ENCODE measurements at places on chromosomes 2 and 18.

- DNase-seq: no peak
Measured at GRCh38 chr2:68653538-68653982, 10.2 kb downstream of the PROKR1 start.

DNA sequence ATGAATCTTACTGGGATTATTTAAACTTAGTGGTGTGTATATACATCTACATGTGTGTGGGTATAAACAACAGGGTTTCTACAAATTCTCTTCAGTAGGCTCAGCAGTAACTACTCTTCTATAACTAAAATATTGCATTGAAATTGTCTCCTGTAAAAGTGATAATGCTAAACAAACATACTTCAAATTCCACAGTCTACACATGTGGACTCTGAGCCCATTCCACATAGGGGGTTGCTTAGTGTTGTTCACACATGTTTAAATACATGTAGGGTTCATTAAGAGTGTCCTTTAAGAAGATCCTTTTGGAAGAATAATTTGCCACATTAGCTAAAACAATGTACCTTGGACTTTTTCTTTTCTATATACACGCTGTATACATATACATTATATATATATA lies 152.8 kb upstream of the VRK2 start:
- no peak for DNase-seq

- no peak for DNase-seq
Measured at GRCh38 chr2:37378411-37378810, 34.0 kb downstream of the QPCT start.

DNA sequence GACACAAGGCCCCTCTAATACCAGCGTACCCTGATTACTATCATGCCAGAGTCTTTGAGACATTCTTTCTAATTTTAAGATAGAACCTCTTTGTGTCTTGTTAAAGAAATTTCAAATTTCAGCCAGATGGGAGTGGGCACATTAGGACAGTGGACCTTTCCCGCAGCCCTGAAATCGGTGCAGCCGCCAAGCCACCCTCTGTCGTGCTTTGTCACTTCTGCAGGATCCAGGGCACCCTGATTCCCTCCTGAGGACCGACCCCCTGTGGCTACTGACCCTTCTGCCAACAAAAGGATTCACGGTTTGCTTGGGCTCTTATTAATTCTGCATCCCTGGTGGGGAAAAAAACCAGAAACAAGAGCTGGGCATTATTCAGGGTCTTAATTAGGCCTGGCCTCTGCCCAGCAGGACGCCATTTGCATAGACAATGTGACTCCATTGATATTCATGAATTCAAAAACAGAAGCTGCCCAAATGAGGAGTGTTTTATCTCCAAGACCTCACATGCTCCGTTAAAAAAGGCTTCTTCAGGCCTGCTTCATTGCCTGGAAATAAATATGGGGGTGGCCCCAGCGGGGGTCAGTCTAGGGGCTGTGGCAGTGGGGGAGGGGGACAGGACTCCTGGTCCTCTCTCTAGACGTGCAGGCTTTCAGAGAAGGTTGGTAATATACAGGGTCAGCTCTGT lies 116.9 kb downstream of the ALPK2 start:
- DNase-seq: no peak

GRCh38 chr2:163604941-163605555 lies 130.8 kb downstream of the FIGN start:
- DNase-seq: no peak

GRCh38 chr2:86297382-86298147 lies 39.9 kb downstream of the REEP1 start:
- DNase-seq: no peak

DNA sequence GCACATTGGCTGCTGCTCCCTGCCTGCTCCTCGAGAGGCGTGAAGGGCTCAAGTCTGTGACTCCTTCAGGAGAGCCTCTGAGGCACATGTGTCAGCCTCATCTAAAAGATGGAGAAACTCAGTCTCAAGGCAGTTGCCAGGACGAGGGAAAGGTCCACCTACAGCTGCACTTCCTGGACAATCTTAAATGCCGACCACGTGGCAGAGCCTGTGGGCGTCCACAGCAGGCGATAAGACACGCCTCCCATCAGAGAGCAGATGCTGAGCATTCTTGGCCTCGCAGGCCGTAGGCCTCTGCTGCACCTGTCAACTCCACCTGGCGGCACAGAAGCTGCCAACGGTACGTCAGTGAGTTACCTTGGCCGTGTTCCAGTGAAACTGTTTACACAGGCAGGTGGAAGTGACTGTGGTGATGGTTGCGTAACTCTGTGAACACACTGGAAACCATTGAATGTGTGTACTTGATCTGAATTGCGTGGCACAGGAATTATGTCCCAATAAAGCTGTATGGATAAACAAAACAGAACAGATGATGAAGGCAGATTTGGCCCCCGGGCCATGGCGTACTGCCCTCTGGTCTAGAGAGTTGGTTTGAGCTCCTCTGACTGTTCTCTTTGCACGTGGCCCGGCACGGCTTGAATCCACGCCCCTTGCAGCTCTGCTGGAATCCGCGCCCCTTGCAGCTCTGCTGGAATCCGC lies 114.5 kb downstream of the RNF144A start:
- no peak for DNase-seq

DNA sequence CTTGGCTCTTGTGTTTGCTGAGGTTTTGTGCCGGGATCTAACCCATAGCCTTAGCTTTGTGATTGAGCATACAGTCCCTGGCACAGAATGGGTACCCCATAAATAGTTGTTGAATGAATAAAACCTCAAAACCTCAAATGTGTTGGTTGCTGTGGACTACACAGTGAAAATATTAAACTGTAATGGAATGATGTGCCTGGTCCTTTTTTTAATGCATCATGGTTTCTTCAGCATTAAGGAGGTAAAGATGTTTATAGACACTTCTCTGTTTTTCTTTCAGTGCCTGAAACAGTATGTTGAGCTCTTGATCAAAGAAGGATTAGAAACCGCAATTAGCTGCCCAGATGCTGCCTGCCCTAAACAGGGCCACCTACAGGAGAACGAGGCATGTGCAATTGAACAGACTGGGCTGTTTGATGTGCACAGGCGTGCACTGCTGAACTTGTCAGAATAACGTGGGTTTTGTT lies 97.0 kb downstream of the RNF144A start:
- no peak for DNase-seq

GRCh38 chr18:50663626-50664441 lies 103.9 kb downstream of the MAPK4 start:
- DNase-seq: no peak

DNA sequence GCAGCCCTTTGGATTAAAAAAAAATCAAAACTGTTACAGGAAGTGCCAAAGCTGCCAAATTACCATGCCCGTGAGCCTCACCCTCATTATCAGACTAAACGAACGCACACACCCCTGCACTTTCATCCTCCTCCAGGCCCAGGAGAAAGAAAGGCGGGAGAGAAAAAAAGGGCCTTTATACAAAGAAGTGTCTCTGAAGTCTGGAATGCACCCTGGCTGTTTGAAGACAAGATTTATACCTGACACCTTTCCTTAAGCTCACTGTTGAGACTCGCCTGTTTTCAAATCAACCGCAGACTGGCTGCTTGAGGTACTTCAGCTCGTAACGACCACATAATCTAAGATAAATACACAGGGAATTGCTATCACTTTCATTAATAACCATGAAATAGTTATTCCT lies 31.0 kb downstream of the EDAR start:
- DNase-seq: no peak

GRCh38 chr2:207156451-207157161 lies 9.1 kb downstream of the KLF7 start:
- no peak for DNase-seq

DNA sequence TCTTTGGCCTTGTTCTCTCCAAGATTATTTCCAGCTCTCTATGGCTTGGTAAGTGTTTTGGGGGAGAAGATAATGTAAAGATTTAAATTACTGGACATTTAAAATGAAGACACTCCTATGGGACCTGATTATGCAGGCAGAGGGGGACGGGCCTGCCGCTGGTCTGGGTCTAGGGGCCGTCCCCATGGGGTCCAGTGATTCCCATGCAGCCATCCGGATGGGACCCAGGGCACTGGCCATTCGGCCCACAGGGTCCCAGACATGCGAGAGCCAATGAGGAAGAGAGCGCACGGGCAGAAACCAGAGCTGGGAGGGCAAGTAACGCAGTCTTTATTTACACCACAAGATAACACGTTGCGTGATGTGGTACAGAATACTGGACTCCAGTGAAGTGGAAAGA lies 200.0 kb downstream of the TWIST2 start:
- DNase-seq: peak; percentile 40

DNA sequence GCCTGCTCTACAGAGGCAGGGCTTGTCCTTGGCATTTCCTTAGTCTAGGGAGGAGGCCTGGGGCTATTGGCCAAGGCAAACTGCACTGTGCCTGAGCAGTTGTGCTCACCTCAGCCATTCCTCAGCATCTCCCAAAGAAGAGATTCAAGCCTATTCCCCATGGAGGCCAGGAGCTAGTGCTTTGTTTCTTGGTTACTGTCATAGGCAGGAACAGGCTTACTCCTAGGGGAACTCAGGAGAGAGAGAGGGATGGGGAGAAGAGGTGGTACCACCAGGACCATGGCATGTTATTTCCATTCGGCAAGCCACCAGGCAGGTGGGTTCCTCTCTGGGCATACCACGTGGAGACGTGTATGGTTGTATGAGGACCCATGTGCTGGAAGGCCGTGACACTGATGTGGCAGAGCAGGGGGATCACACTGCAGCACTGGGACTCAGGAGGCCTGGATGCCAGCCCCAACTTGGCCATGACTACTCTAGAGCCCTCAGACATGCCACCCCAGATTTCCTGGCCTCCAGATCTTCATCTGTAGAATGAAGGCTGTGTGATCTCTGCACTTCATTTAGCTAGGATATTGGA lies 233.7 kb downstream of the LOXHD1 start:
- DNase-seq: no peak

Data from Right ventricle myocardium inferior (tissue), 1 donor.